Astrocyte of the spinal cord (primary cell): ENCODE measurements at places on chromosomes 5 and 9.

- no peak for DNase-seq
Measured at GRCh38 chr9:96457266-96457665, 7.3 kb downstream of the HABP4 start.

GRCh38 chr9:132415181-132415580, 5.2 kb downstream of the CFAP77 start:
- DNase-seq: no peak

DNA sequence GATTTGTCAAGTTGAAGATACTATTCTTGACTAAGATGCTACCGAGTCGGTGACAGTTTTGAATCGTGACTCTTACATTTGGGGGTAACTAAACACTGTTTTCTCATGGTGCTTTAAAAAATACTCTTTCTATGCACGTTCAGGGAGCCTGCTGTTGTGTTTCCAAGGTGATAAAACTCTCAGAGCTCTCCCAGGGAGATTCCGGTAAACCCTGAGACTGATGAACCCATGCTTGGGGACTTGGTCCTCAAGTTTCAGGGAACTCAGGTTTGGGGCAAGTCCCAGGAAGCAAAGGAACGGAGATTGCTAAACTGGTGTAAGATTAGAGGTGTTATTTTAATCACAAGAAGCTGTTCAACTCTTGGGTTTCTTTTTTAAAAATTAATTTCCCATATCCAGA, 1.4 kb downstream of the GDA start:
- no peak for DNase-seq

GRCh38 chr9:114035845-114036801, 42.0 kb downstream of the AMBP start:
- DNase-seq: no peak

- DNase-seq: peak; percentile 64
Measured at GRCh38 chr9:31612336-31613030, 772.0 kb upstream of the ACO1 start.

DNA sequence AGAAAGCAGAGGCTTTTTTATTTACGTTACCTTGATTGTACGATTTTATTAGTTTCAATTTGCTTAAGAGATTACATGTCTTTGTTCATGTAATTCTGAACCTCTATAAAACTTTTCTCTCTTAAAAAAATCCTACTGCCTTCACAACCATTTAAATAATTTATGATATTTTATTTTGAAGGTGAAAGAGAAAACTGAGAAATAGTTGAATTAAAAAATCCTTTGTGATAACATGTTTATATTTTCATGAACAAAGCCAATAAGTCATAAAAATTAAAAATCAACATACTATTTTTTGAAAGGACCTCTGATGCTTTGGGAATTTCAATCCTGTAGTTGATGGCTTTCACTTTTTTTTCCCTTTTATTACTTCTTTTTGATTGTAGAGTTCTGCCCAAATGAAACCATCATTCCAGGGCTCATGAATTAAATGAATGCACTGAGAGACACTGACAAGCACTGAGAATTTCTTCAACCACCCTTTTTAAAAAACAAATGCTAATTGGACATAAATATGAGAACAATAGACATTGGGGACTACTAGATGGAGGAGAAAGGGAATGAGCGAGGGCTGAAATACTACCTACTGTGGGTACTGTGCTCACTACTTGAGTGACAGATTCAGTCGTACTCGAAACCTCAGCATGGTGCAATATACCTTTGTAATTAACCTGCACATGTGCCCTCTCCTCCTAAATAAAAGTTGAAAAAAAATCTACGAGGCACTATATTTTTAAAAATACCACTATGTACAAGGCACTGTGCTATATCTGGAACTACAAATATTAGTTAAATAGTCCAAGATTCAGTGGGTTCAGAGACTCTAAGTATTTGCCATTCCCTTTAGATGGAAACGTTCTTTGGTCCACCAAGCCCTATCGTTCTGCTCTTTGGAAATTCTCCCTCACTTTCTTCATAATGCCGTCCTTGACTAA, 5.9 kb downstream of the CDKN2A start:
- no peak for DNase-seq

- no peak for DNase-seq
Measured at GRCh38 chr5:147436596-147436995, 73.3 kb downstream of the DPYSL3 start.

GRCh38 chr5:67904366-67904765, 311.2 kb upstream of the PIK3R1 start:
- no peak for DNase-seq

DNA sequence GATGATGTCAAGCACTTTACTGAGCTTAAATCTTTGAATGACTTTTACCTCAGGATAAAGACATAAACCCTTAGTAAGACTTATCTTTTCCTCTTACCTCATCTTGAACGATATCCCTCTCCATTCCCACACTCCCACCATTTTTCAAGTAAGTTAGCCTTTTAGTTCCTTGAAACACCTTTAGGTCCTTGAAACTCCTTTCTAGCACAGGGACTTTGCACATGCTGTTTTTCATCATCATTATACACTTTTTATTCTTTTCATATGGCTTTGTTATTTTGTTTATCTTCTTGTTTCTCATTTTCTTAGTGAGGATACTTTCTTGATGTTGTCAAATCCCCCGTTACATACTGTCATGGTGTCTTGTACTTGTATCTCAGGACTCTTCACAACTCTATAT, 24.8 kb downstream of the YTHDC2 start:
- no peak for DNase-seq

DNA sequence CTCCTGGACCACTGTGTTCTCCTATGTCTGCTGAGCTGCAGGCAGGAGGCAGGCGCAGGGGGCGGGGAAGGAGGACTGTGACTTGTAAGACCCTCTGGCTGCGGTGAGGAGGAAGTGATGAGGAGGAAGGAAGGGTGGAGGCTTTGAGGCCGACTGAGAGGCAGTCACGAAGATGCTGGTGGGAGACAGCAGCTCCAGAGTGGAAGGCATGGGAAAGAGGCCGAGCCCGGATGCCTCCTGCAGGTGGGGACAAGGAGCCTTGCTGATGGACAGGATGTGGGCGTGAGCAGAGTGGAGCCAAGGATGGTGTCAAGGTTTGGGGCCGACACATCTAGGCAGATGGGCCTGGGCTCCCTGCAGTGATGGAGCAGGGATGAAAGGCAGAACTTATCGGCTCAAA, 74.3 kb upstream of the ICE1 start:
- no peak for DNase-seq

DNA sequence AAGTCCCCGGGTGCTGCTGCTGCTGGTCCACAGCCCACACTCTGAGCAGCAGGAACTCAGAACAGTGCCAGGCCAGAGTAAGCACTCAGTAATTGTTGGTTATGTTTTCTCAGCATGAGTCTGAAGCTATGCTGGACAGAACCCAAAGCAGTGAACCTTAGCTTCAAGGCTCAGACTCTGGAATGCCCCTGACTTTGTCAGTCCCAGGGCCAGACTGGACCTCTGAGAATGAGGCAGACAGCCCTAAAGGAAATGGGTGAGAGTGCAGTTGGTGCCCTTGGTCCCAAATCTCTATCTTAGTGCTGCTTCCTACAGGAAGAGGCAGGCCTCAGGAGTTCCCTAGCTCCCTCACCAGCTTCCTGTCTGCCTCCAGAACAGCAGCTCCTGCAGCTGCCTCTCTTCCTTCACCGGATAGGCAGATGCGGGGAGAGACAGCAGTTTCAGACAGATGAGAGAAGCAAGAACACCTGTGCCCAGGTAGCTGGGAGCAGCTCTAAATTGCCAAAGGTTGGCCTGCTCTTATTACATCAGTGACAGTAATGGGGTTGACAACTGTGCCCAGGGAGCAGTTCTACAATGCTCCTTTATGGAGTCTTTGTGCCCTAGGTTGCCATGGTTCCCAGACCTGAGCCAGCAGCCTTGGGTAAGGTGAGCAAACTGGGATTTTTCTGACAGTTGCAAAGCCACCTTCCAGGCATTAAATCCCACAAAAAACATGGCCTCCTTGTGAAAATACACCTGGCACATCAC, 82.2 kb upstream of the CXCL14 start:
- peak; percentile 18 for DNase-seq

- DNase-seq: peak; percentile 57
Measured at GRCh38 chr5:113278976-113279375, 155.8 kb downstream of the TSSK1B start.
